ENCODE measurements at places on chromosomes 12 and 14. TPM values are rescaled to one million over a fixed set of nuclear protein-coding genes. Genes with fewer than 3 reads are reported as not detected.

DNA sequence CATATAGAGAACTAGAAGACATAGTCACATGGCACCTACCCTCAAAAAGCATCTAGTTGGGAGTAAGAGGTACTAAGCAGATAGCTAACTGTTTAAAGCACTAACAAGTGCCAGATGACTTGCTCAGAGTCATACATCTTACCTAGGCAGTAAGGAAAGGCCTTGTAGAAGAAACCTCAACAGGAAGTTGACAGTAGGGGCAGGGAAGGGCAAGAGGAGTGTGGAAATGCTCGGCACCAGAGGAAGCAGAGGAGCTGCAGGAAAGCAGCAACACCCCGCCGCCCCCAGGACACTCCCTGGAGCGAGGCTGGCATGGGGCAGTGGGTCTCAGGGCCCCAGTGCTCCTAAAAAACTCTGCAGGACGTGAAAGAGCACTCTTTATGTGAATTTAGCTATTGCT lies 92.9 kb downstream of the PPP2R5C start:
- DNase-seq = peak; percentile 82

DNA sequence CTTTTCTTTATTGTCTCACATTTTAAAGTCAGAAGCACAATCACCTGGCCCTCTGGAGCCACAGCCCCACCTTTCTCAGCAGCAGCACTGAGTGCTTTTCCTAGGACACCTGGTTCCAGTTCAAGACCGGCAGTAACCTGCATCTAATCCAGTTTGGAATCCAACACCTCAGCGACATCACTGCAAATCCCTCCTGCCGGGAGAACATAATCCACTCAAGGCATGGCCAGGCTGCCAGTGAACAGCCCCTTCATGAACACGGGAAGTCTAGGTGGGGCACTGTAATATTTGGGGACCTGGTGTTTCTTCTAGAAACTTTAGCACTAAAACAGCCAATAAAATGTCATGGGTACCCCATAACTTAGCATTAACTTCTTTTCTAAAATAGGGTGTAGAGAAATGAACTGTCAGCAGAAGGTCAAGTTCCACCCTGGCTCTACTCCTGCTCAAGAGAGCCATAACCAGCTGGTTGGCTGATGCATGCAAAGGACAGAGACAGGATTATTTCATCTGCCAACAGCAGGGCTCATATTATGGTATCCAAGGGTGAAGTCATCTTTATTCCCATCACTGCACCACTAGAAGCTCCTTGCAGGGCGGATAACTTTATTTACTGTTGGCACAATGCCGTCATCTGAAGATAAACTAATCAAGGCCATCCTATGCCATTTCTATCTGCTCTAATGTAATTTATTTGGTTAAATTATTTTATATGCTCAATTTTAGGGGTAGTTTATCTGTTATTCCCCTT lies 76.7 kb downstream of the TTC7B start:
- no peak for DNase-seq

DNA sequence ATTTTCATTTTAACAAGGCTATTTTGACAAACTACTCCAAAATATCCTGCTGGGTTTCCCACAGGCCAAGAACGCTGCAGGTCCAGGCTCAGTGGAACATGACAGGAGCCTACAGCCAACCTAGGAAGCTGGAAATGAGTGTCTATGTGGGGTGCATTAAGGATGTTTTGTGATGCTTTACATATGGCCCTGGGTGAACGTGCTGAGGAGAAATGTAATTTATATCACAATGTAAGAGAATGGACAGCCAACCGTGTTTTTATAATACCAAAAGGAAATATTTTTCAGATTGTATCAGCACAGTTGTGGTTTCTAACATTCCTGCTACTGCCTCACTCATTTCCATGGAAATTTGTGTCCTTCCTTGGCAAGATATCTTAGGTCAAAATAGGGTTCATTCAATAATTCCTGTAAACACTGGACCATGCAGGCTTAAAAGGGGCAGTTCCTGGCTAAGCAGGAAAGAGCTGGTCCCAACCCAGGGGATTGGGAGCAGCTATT lies 51.5 kb downstream of the ST8SIA1 start:
- no peak for DNase-seq

DNA sequence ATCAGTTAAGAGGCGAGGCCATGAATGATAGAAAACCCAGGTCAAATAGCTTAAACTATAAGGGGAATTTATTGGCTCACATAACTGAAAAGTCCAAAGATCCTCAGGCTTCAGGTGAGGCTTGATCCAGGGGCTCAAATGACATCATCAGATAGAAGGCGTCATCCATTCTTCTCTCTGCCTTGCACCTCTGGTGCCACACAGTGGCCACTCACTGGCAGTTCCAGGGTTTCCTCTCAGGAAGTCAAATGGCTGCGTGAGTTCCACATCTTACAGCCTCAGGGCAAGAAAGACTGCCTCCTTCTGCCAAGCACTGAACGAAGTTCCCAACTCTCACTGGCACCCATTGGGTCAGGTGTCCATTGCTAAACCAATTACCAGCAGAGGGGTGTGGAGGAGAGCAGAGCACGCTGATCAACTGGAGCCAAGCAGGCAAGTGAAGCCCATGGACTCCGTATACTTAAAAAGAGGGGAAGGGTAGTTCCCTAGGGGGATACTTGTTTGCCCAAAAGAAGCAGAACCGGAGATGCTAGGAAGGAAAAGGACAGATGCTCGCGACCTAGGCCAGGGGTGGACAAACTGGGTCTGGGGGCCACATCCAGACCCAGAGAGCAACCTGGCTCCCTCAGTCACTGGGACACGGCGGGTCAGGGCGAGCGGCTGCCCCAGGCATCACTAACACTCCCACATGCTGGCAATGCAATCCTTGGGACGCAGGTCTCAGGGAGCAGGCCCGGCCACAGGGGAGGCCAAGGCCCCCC lies 69.3 kb downstream of the SERPINA3 start:
- no peak for DNase-seq

- no peak for DNase-seq
Observed at GRCh38 chr14:104696671-104697316, 7.4 kb downstream of the INF2 start.

GRCh38 chr12:132657004-132657727 lies 30.0 kb downstream of the POLE start:
- peak; percentile 37 for DNase-seq

DNA sequence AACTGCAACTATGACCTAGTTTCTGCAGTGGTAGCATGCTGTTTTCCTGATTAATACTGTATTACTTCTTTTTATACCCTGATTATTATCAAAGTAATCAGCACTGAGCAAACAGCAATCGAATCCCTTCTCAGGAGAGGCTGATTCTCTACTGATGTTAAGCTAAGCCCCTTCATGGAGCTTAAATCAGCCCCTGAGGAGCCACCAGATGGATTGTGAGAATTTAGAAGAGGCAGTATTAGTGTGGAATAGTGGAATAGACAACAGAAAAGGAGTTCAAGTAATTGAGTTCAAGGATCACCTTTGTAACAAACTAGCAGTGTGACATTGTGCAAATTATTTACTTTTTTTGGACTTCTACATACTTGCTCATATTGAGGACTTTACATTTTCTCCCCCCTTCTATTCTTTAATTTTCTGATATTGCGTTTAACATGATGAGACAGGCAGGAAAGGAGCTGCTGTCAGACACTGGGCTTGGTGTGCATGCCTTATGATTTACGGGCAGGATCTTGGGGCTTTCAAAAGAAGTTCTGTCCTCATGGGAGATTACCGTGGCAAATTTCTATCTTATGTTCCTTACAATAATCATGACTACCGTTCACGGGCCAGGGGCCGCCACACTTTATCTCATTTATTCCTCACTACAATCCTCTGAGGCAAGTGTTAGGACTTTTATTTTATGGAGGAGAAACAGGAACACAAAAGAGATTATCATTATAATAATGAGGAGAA lies 68.0 kb downstream of the PTPRR start:
- DNase-seq = no peak

DNA sequence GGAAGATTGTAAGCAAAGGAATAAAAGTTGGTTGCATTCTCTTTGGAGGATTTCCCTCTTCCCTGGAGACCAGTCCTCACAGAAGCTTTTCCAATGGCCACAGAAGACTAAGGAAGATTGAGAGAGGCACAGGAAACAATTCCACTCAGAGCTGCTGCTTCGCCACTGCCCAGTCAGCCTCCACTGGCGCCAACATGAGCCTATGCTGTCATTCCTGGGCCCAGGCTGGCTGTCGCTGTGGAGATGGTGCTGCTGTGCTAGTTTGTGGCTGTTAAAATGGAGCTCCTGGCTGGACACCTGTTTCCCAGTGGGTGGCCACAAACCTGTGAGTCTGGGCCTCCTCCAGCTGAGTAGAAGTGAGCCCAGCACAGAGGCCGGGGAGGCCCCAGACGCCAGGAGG lies 6.6 kb downstream of the P2RX7 start:
- no peak for DNase-seq

DNA sequence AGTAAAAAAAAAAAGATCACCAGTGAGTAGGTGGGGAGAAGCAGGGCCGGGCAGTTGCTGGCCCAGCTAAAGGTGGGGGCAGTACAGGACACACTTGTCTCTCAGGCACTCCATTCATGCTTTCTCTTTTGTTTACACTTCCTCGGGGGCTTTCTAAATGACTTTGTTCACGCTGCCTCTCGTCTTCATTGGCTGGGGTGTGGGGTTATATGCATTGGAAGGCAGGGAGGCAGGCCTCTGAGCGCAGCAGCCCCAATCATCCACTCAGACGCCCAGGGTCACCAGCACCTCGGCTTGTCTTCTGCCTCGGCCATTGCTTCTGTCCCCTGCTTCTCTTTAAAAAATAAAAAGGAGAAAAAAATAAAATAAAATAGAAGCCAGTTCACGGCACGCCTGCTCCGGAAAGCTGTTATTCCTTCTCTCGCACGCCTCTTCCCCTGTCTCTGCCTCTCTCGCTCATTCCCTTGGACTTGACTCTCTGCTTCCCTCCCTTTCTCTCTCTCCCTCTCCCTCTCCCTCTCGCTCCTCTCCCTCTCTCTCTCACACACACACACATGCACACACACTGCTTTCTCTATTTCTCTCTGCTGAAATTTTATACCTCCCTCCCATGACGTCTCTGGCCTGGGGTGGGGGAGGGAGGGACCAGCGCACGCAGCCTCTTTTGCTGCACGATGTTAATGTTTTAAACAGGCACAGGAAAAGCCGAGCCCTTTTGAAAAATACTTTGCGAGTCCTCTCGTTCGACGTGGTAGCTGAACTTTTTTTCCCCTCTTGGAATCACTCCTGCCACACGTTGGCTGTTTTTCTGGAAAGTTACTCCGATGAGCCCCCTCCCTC lies at the start of gene TGFB3:
Gene TGFB3, minus strand, starts transcription at position 570 of the 840 bp plus-strand sequence. CDS start 1,102 bp downstream, outside the sequence.
- DNase-seq = peak; percentile 75

DNA sequence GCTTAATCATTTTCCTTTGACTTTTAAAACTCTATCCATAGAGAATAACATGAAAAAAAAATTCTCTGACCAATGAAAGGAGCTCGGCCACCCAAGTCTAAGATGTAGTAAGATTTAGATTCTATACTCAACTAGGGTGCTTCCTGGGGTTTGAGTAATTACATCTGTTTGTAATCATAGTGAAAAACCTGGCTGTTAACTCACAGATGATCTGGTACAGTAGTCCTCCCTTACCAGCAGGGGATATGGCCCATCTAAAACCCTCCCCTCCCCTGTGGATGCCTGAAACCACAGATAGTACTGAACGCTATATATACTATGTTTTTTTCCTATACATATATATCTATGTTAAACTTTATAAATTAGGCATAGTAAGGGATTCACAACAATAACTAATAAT lies 89.2 kb downstream of the DAAM1 start:
- no peak for DNase-seq

DNA sequence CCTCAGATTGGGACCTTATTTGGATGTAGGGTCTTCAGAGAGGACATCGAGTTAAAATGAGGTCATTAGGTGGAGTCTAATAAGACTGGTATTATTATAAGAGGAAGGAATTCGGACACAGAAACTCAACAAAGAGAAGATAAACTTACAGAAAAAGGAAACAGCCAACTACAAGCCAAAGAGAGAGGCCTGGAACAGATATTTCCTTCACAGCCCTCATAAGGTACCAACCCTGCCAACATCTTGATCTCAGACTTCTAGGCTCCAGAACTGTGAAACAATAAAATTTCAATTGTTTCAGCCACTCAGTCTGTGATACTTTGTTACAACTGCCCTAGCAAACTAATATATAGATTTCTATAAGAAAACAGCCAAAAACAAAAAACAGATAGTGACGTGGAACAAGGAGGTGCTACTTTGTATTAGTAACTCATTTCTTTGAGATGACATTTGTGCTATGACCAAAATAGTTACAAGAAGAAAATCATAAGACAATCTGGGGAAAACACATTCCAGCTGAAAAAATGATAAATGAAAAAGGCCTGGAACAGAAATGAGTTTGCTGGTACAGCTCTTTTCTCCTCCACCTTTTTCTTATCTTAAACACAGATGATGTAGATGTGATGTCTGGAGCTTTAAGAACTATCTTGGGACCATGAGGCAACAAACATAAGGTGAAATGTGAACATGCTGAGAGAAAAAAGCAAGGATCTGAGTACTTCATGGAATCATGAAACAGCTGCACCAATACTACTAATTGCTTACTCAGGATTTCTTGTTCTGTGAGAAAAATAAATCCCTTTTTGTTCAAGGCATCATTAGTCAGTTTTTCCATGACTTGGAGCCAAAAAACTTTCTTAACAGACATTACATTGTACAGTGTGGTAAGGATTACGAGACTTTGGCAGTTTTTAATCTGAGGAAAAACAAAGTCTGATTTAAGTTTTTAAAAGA lies 243.2 kb downstream of the ANO6 start:
- DNase-seq = no peak

DNA sequence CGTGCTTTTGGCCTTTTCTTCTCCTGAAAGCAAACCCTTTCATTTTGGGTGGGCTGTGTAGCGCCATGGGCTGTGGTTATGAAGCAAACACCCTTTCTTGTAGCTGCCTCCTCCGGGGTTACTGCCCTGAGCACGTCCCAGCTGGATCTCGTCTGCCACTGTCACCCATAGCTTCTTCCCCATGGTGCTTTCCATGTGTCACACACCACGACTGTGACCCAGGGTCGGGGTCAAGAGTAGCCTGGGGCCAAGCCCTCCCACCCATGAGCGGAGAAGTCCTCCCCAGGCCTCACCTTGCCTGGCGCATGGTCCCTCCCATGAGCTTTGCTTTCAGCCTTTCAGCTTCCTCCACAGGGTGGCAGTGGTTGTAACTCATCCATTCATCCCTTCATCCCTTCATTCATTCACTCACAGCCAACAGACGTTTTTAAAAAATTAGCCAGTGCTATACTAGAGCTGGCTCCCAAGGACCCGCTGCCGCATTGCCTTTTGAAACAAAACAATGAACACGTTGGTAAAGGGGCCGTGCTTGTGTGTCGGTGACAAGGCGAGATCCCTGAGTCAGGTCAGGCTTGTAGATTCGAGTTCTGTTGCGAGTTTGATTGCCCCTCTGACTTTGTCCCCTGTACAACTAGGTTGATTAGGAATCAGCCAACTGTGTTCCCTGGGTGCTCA lies 29.5 kb downstream of the MEG3 start:
- no peak for DNase-seq

DNA sequence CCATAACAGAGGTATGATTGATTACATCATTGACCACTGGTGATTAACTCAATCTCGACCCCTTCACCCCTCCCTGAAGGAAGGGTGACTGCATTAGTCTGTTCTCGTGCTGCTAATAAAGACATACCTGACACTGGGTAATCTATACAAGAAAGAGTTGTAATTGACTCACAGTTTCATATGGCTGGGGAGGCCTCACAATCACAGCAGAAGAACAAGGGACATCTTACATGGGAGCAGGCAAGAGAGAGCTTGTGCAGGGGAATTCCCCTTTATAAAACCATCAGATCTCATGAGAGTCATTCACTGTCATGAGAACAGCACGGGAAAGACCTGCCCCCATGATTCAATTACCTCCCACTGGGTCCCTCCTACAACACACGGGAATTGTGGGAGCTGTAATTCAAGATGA lies 55.9 kb upstream of the TMCC3 start:
- DNase-seq = no peak

The CYP27B1 gene
- 0.58 TPM for polyA plus RNA-seq

The CSRP2 gene
- 21.0 TPM for polyA plus RNA-seq

The RNU4-1 gene
- polyA plus RNA-seq = not detected

The PLEKHA5 gene
- 40.5 TPM for polyA plus RNA-seq

The APOF gene
- polyA plus RNA-seq = not detected

Measured in left lung (tissue), 14 donors.